ENCODE measurements at places on chromosomes 13 and 19. TPM values are rescaled to one million over a fixed set of nuclear protein-coding genes. Genes with fewer than 3 reads are reported as not detected.

- peak overlapping the region; percentile 65 for H3K4me3 ChIP-seq
- peaks cover 87% of the 10 kb centered on the region for H3K4me1 ChIP-seq
- peaks cover 10% of the 10 kb centered on the region for H3K36me3 ChIP-seq
- DNase-seq = peak; percentile 15
- H3K27me3 ChIP-seq = no peaks in the 10 kb centered on the region
These were observed 28.1 kb downstream of the RANBP3 start for GRCh38 chr19:5949792-5950305.

GRCh38 chr13:28530729-28531076 lies 35.8 kb upstream of the FLT1 start:
- peaks cover 8% of the 10 kb centered on the region for H3K4me1 ChIP-seq
- no peak for DNase-seq
- H3K4me3 ChIP-seq = no peak overlapping the region
- peaks cover 24% of the 10 kb centered on the region for H3K27me3 ChIP-seq

DNA sequence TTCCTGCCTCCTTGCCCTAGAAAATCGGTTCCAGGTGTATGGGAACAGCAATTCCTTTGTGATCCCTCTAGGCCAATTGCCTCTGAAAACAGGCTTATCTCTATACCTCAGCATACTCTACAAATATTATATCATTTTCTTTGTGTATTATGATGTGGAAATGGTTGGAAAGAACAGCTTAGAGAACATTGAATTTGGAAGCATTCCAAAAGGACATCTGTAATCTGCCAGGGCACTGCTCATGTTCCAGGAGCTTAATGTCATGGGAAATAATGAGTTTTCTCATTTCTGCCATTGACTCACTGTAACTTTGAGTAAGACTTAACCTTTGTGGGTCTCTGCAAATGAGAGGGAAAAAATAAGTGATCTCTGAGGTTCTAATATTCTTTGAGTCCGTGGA lies 147.3 kb downstream of the UFM1 start:
- H3K27me3 ChIP-seq = no peaks in the 10 kb centered on the region
- no peaks in the 10 kb centered on the region for H3K36me3 ChIP-seq
- no peak overlapping the region for H3K4me3 ChIP-seq

DNA sequence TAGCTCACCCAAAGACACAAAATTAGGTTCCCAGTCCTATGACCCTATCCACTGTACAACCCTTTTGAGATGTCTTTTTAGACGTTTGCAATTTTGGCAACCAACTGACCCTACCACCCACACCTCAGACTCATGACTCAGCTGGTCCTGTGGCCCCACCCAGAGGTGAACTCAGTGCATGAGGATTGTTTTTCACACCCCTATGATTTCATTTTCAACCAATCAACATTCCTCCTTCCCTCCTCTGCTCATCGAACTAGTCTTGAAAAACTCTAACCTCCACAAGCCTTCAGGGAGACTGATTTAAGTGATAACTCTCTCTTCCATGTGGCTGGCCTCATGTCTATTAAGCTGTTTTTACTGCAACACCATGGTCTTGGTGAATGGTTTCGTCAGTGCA lies 350.7 kb downstream of the UQCRFS1 start:
- no peaks in the 10 kb centered on the region for H3K4me1 ChIP-seq
- no peak overlapping the region for H3K27ac ChIP-seq
- no peaks in the 10 kb centered on the region for H3K36me3 ChIP-seq
- H3K27me3 ChIP-seq = no peaks in the 10 kb centered on the region
- no peak overlapping the region for H3K4me3 ChIP-seq

DNA sequence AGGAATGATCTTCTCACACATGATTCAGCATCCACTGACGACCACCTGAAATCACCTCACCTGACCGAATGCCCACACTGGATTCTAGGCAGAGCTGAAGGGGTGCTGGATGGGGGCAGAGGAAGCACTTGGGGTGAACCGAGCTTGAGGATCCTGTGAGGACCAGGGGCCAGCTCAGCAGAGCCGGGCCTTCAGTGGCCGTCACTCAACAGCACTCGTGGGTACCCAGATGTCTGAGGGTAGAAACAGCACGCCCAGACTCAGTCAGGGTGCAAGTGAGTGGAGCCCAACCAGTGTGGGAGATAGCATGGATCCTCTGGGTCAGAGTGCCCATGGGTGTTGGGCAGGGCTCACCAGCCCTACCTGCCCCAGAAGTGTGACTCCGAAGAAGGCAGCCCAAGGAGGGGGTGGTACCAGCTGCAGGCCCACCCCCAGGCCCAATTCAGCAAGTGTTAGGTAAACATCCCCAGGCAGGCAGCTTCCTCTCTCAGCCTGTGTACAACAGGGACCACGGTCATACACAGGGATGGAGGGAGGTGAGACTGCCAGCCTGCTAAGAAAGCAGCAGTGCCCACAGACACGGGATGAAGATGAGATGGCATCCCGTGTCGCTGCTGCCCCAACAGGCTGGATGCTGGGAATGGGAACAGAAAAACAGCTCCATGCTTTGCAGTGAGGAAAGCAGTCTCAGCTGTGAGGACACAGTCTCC lies 16.6 kb downstream of the GJA3 start:
- DNase-seq = no peak
- peaks cover 21% of the 10 kb centered on the region for H3K27me3 ChIP-seq

- H3K27me3 ChIP-seq = no peaks in the 10 kb centered on the region
- H3K36me3 ChIP-seq = no peaks in the 10 kb centered on the region
- DNase-seq = no peak
- no peak overlapping the region for H3K4me3 ChIP-seq
- no peak overlapping the region for H3K27ac ChIP-seq
These were observed 181.9 kb downstream of the PCDH9 start for GRCh38 chr13:67048084-67048820.

DNA sequence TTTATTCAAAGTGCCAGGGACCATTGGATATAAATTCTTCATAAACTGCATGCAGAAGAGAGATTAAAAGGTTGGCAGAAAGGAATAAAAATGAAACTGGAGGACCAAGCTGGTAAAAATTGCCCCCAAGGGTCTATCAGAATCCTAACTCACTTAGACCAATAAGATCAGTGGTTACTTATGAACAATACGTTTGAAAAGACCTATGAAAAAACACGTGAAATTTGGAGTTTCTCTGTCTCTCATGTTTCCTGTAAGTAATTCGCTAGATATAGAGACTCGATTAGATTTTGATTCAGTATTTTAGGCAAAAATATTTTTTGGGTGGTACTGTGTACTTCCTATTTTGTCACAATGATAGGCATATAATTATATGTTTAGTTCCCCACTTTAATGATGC lies 22.9 kb downstream of the GARRE1 start:
- H3K4me1 ChIP-seq = peaks cover 6% of the 10 kb centered on the region
- peaks cover 5% of the 10 kb centered on the region for H3K36me3 ChIP-seq
- no peaks in the 10 kb centered on the region for H3K27me3 ChIP-seq
- no peak for DNase-seq
- H3K4me3 ChIP-seq = no peak overlapping the region
- H3K27ac ChIP-seq = no peak overlapping the region

GRCh38 chr13:111269508-111269907 lies 50.9 kb upstream of the TEX29 start:
- H3K4me3 ChIP-seq = no peak overlapping the region
- no peaks in the 10 kb centered on the region for H3K27me3 ChIP-seq
- no peak overlapping the region for H3K27ac ChIP-seq
- peaks cover 64% of the 10 kb centered on the region for H3K36me3 ChIP-seq
- no peak for DNase-seq

DNA sequence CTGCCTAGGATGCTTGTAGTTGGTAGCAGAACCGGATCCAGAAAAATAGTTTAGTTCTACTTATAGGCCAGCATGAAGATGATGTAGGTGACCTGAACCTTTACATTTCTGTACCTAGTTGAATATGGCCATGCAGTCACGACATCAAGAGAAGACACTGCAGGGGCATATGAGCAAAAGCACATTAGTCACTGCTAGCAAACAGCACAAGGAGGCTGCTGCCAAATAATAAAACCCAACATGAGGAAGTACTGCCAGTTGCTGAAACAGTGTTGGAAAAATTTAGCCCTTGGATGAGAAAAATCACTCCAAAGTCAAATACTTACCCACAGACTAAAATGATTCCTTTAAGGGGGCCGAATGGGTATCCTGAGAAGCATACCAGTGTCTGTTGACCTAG lies 20.8 kb downstream of the ERICH6B start:
- no peak overlapping the region for H3K27ac ChIP-seq
- no peaks in the 10 kb centered on the region for H3K36me3 ChIP-seq
- peaks cover 8% of the 10 kb centered on the region for H3K27me3 ChIP-seq
- no peaks in the 10 kb centered on the region for H3K4me1 ChIP-seq
- no peak overlapping the region for H3K4me3 ChIP-seq

DNA sequence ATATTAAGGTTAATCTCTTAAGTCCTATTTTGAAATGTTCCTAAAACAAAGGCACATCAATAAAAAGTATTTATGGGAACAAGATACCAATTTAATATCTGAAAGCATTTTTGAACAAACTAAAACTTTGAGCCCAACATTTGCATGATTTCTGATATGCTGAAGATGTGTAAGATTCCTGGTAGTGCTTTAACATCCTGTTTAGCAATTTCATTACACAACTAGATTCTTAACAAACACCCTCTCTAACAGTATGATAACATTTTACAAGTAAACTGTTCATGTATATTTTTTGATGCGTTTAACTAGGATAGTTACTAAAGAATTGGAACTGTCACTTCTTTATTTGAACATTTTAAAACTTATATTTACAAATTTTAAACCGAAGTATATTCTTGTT lies 63.9 kb downstream of the DACH1 start:
- H3K27me3 ChIP-seq = no peaks in the 10 kb centered on the region
- no peak for DNase-seq
- H3K27ac ChIP-seq = no peak overlapping the region
- H3K4me3 ChIP-seq = no peak overlapping the region
- H3K4me1 ChIP-seq = no peaks in the 10 kb centered on the region
- H3K36me3 ChIP-seq = no peaks in the 10 kb centered on the region

DNA sequence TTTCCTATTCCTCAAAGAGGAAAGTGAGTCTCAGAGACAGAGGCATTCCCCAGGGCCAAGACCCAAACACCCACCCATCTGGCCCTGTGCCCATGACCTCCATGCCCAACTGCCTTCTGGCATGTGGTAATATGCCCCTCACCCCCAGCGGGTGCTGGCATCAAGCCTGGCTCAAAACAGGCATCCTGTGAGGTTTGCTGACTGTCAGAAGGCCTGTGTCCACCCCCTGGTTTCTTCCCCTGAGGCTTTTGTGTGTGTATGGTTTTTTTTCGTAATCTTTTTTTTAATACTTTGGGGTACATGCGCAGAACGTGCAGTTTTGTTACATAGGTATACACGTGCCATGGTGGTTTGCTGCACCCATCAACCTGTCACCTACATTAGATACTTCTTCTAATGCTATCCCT lies 7.6 kb upstream of the KANK2 start:
- H3K27me3 ChIP-seq = no peaks in the 10 kb centered on the region
- H3K27ac ChIP-seq = no peak overlapping the region
- H3K36me3 ChIP-seq = no peaks in the 10 kb centered on the region
- DNase-seq = no peak
- H3K4me1 ChIP-seq = no peaks in the 10 kb centered on the region

GRCh38 chr19:8023371-8023770 lies 17.9 kb upstream of the ELAVL1 start:
- H3K4me1 ChIP-seq = no peaks in the 10 kb centered on the region
- no peak overlapping the region for H3K4me3 ChIP-seq
- no peaks in the 10 kb centered on the region for H3K27me3 ChIP-seq
- no peak for DNase-seq

- no peak overlapping the region for H3K27ac ChIP-seq
- no peak overlapping the region for H3K4me3 ChIP-seq
- no peaks in the 10 kb centered on the region for H3K36me3 ChIP-seq
- peaks cover 16% of the 10 kb centered on the region for H3K4me1 ChIP-seq
- H3K27me3 ChIP-seq = peaks cover 14% of the 10 kb centered on the region
These were observed 732 bp downstream of the SELENOV start for GRCh38 chr19:39515551-39516191.

GRCh38 chr13:29964181-29964845 lies 113.9 kb upstream of the UBL3 start:
- H3K4me3 ChIP-seq = no peak overlapping the region
- no peak overlapping the region for H3K27ac ChIP-seq
- no peak for DNase-seq
- H3K36me3 ChIP-seq = no peaks in the 10 kb centered on the region

Gene BCL3
- 12.5 TPM for polyA plus RNA-seq

Gene APOC4
- not detected for polyA plus RNA-seq

Gene HRC
- polyA plus RNA-seq = not detected

Gene PSG2
- polyA plus RNA-seq = not detected

Gene RNF225
- polyA plus RNA-seq = not detected

Gene ZNF317
- 34.7 TPM for polyA plus RNA-seq

Gene SULT2B1
- not detected for polyA plus RNA-seq

Gene GJB6
- polyA plus RNA-seq = 13.8 TPM

Gene DDX39A
- 150 TPM for polyA plus RNA-seq

Data from CD4-positive, CD25-positive, alpha-beta regulatory T cell (primary cell).